ENCODE measurements at places on chromosomes 2 and 18.

DNA sequence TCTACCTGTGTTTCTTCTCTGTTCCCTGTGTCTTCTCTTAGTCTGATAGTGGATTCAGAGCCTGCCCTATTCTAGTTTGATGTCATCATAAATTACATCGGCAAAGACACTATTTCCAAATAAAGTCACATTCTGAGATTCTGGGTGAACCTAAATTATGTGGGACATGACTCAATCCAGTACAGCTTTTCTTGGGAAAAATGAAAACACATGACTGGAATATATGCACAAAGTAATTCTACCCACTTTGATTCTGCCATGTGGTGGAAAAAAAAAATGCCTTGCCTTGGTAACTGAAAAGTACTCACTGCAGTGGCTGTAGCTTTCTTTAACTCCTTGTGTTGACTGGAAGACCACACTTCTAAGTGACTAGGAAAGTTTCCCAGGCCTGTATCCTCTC lies 73.7 kb downstream of the LRATD1 start:
- no peak for DNase-seq

- no peak for DNase-seq
Measured at GRCh38 chr2:25615386-25615785, 58.0 kb downstream of the DTNB start.

- DNase-seq, result no peak
Measured at GRCh38 chr2:171882089-171882769, 11.8 kb downstream of the SLC25A12 start.

DNA sequence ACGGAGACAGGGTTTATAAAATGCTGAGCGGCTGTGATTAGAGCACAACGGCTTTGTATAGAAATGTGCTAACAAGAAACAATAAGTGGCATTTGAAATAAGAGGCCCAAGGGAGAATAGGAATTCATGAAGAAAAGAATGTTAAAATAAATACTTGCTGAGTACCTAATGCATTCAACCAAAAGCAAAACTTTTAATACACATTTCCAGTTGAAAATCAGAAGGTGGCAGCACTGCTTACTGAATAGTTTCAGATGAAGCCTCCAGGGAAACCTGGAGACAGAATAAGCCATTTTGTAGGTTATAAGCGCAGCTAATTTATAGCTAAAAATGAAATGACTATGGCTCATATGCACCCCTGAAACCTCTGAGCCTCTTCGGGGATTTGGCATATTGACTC lies 286.6 kb downstream of the DPP10 start:
- DNase-seq, result no peak

DNA sequence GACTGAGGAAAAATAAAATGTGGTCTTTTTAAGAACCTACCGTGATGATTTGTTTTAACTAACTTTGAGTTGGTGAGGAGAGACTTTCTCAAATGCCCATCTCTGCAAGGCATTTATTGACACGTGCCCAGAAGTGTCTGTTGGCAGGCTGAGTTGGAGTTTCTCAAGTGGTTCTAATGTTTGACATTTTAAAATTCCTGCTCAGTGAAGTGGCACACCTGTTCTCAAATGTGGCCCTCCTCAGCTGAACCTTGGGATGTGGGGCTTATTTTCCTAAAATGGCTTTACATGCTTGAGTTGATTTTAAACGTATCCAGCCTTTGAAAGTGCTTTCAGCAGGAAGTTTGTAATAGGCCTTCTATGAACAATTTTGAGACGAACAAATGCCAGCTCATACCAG lies 876 bp upstream of the CAVIN2 start:
- no peak for DNase-seq

GRCh38 chr2:12440731-12441130 lies 276.0 kb upstream of the TRIB2 start:
- DNase-seq, result no peak

All from hematopoietic multipotent progenitor cell treated with erythropoietin and hydrocortisone succinate and interleukin-3 and kit ligand, for 6 days (in vitro differentiated cells).